ENCODE measurements at places on chromosomes 3 and 15. TPM values are rescaled to one million over a fixed set of nuclear protein-coding genes. Genes with fewer than 3 reads are reported as not detected.

The PLSCR5 gene
- total RNA-seq = not detected

GRCh38 chr3:133877221-133877620 is 18.5 kb downstream of the RAB6B start:
- no peak overlapping the region for H3K4me3 ChIP-seq
- H3K27me3 ChIP-seq = no peaks in the 10 kb centered on the region
- no peaks in the 10 kb centered on the region for H3K36me3 ChIP-seq
- H3K27ac ChIP-seq = no peak overlapping the region
- no peaks in the 10 kb centered on the region for H3K4me1 ChIP-seq

DNA sequence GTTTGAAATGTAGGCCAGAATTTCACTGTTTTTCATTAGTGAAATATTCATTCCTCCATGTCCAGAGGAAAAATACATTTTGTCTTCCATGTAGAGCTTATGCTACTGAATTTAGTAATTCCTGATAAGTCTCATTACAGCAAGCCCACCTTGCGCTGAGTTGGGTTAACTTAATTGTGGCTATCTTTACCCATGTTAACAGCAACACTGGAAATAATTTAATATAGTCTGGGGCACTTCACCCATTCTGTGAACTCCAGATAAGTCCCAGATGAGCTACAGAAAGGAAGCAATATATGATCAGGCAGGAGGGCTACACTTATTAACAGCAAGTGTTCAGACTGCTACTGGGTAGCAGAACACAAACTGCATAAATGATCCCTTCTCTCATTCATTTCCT is 270.1 kb upstream of the CNTN4 start:
- H3K27ac ChIP-seq = no peak overlapping the region
- H3K4me3 ChIP-seq = no peak overlapping the region
- no peaks in the 10 kb centered on the region for H3K4me1 ChIP-seq

The UCN2 gene
- 0.24 TPM for total RNA-seq

DNA sequence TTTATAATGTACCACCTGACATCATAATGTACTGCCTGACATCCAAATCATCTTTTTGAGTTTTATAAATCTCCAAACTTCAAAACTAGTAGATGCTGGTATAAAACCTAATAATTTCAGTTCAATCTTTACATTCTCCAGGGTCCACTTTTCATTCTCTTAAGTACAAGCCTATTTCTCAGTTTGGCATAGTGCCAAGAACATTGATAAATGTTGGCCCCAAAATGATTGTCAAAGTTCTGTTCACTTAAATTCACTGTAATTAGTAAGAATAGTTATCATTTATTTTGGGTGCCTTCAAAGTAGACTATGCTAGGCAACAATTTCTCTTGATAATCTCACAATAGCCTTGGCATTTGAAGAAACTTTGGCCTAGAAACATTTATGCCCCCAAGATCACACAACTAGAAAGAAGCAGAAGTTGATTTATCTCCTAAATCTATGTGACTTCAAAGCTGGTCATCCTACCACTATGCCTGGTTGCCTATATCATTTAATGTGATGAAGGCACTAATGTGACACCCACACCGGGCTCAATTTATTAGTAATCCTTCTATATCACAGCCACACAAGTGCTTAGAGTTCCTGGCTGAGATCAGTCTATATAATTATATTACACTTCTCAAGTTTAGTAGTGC is 101.7 kb downstream of the ZNF609 start:
- H3K27me3 ChIP-seq = no peaks in the 10 kb centered on the region
- DNase-seq = no peak
- H3K36me3 ChIP-seq = no peaks in the 10 kb centered on the region
